ENCODE measurements at places on chromosomes 1 and 21. TPM values are rescaled to one million over a fixed set of nuclear protein-coding genes. Genes with fewer than 3 reads are reported as not detected.

GRCh38 chr1:234701737-234702341, 91.9 kb upstream of the IRF2BP2 start:
- no peak for DNase-seq
- H3K27me3 ChIP-seq, result no peaks in the 10 kb centered on the region
- no peak overlapping the region for H3K4me3 ChIP-seq
- H3K4me1 ChIP-seq, result peaks cover 7% of the 10 kb centered on the region
- peak overlapping the region; percentile 42 for H3K27ac ChIP-seq

DNA sequence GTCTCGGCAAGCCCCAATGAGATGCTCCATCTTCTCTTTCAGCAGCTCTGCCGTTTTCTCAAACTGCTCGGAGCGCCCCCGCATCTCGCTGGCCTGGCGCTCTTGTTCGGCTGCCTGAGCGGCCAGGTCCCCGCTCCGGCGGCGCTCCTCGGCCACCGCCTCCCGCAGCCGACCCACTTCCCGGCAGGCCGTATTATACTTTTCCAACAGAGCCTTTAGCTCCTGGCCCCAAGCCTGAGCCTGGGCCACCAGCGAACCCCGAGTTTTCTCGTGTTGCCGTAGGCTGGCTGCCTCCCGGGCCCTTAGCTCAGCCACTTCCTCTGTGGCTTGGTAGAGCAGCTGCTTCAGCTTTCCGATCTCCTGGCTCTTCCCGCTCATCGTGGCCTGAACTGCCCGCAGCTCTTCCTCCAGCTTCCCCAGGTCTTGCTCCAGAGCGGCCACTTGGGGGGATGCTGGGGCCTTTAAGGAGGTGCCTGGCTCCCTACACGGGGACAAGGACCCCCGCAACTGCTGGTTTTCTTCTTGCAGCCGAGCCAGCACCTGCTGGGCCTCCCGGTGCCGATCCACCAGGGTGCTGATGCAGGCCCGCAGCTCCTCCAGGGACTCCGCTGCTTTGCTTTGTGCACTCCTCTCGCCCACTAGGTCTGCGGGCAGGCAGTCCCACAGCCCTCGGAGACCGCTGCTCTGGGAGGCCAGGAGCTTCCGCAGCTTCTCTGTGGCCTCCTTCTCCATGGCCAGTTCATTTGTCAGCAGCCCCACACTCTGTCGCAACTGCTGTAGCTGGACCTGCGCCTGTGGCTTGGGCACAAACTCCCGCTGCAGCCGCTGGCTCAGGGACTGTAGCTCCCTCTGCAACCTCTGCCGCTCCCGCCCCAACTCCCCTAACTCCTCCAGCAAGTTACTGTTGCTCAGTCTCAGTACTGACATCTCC, 13.4 kb upstream of the PIAS3 start:
- H3K4me1 ChIP-seq, result no peaks in the 10 kb centered on the region
- H3K4me3 ChIP-seq, result peak overlapping the region; percentile 39

The ACTA1 gene
- polyA plus RNA-seq, result 25.7 TPM

DNA sequence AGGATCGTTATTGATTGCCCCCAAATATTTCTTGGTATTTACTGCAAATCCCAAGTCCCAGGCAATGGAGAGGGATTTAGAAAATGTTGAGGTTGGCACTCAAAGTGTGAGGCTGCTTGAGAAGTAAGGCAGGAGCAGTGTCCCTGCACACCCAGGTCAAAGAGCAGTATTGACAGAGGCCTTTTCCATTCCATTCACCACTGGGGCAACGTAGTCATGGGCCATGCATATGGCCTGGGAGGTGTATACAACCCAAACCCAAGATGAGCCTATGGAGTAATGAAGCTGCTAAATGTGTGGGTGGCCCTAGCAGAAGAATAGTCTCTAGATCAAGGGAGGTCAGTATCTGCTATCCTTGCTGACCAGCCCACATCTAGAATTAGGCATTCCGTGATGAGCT, 245.6 kb downstream of the FOXD2 start:
- no peaks in the 10 kb centered on the region for H3K4me1 ChIP-seq
- H3K4me3 ChIP-seq, result no peak overlapping the region
- peak; percentile 49 for DNase-seq
- H3K27me3 ChIP-seq, result no peaks in the 10 kb centered on the region

The AMY2A gene
- polyA plus RNA-seq, result 1.6 TPM

DNA sequence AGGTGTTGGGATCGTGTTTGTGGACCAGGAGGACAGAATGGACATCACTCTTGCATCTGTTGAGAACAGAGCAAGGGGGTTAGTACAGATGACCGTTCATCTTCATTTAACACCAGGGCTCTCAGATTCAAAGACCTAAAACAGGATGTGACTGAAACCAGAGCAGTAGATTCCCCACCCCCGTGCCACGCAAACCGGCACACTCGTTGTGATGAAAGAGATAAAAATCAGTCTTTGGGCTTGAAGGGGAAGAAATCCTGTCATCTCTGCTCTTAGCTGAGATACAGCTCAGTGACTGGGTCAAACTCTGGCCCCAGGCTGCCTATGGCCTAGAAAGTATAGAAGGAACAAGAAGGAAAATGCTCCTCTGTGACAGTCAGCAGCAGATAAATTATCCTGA, 146.2 kb upstream of the KRTAP19-8 start:
- no peak overlapping the region for H3K27ac ChIP-seq
- H3K27me3 ChIP-seq, result no peaks in the 10 kb centered on the region
- H3K4me1 ChIP-seq, result no peaks in the 10 kb centered on the region
- DNase-seq, result no peak
- H3K4me3 ChIP-seq, result no peak overlapping the region

DNA sequence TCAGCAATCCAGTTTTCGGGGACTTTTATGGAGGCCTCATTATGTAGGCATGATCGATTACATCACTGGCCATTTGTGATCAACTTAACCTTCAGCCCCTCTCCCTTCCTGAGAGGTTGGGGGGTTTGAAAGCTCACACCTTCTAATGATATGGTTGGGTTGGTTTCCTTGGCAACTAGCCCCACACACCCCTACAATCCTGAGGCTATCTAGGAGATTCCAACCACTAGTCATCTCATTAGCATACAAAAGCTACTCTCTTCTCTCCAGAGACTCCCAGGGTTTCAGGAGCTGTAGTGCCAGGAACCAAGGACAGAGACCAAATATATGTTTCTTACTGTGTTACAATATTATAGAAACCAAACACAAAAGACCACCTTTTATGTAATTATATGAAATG, 35.2 kb upstream of the ZNF326 start:
- H3K27me3 ChIP-seq, result no peaks in the 10 kb centered on the region
- no peak overlapping the region for H3K4me3 ChIP-seq
- no peaks in the 10 kb centered on the region for H3K4me1 ChIP-seq
- no peak overlapping the region for H3K27ac ChIP-seq
- no peaks in the 10 kb centered on the region for H3K36me3 ChIP-seq

The MPL gene
- 0.16 TPM for polyA plus RNA-seq

- H3K4me1 ChIP-seq, result no peaks in the 10 kb centered on the region
- DNase-seq, result no peak
- H3K27me3 ChIP-seq, result no peaks in the 10 kb centered on the region
- no peak overlapping the region for H3K27ac ChIP-seq
- H3K4me3 ChIP-seq, result no peak overlapping the region
These were observed 11.1 kb downstream of the RCAN3 start for GRCh38 chr1:24513706-24514105.

The RAVER2 gene
- polyA plus RNA-seq, result 45.4 TPM

DNA sequence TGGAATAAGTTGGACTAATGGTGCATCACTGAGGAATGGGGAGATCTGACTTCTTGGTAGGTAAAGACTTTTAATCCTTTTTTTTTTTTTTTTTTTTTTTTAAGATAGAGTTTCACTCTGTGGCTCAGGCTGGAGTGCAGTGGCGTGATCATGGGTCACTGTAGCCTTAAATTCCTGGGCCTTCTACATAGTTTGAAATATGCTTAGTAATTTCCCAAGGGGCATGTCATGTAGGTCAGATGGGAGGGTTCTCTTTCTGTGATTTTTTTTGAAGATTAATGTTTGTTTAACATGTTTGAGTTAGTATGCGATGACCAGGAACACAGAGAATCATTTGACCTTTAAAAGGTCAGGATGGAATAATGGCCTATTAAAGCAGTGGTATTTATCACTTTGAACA, 129.1 kb downstream of the S1PR1 start:
- H3K36me3 ChIP-seq, result no peaks in the 10 kb centered on the region
- no peak overlapping the region for H3K4me3 ChIP-seq
- DNase-seq, result no peak
- H3K4me1 ChIP-seq, result no peaks in the 10 kb centered on the region
- H3K27ac ChIP-seq, result no peak overlapping the region

The CNR2 gene
- 0.15 TPM for polyA plus RNA-seq

- peak; percentile 96 for DNase-seq
- no peaks in the 10 kb centered on the region for H3K27me3 ChIP-seq
- no peaks in the 10 kb centered on the region for H3K4me1 ChIP-seq
- H3K36me3 ChIP-seq, result no peaks in the 10 kb centered on the region
These were observed 28.4 kb downstream of the HMGN2 start for GRCh38 chr1:26500488-26501175.

DNA sequence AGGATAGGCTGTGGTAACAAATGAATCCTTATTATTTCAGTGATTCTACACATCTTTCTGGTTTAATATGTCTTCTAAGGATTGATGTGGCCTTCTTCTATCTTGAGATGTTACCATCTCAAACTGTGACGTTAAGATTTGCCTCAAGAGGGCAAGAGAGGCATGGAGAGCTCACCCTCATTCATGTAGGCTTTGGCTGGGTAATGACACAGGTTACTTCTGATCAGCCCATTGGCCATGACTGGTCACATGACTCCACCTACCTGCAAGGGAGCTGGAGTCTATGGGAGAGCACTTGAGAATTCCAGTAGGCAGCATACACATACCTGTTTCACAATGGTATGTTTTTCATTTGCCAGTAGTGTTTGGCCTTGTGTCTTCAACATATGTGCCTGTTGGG, 30.0 kb downstream of the CACHD1 start:
- no peaks in the 10 kb centered on the region for H3K27me3 ChIP-seq
- H3K36me3 ChIP-seq, result no peaks in the 10 kb centered on the region
- no peak overlapping the region for H3K27ac ChIP-seq
- peaks cover 3% of the 10 kb centered on the region for H3K4me1 ChIP-seq
- no peak overlapping the region for H3K4me3 ChIP-seq

GRCh38 chr1:212686591-212686990, 13.0 kb downstream of the BATF3 start:
- H3K4me3 ChIP-seq, result no peak overlapping the region
- no peak overlapping the region for H3K27ac ChIP-seq
- H3K4me1 ChIP-seq, result peaks cover 3% of the 10 kb centered on the region
- DNase-seq, result no peak

GRCh38 chr1:21818656-21819055, 6.6 kb downstream of the LDLRAD2 start:
- peak; percentile 60 for DNase-seq
- H3K4me3 ChIP-seq, result no peak overlapping the region
- peaks cover 30% of the 10 kb centered on the region for H3K36me3 ChIP-seq
- H3K27ac ChIP-seq, result no peak overlapping the region
- H3K27me3 ChIP-seq, result no peaks in the 10 kb centered on the region
- H3K4me1 ChIP-seq, result no peaks in the 10 kb centered on the region

DNA sequence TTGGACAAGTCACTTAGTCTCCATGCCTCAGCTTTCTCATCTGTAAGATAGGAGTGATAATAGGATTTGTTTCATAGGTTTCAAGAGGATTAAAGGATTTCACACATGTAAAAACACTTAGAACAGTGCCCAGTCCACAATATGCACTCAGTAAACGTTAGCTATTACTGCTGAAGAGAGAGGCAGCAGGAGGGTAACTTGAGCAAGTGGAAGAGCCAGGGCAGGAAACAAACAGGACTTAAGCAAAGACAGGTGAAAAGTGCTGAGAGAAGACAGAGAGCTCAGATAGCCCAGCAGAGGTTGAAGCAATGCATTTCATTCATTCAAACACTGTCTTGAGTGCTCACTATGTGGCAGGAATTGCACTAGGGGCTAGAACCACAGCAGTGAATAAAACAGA, 21.1 kb upstream of the H3-3A start:
- no peak for DNase-seq
- no peak overlapping the region for H3K27ac ChIP-seq
- H3K36me3 ChIP-seq, result no peaks in the 10 kb centered on the region
- no peaks in the 10 kb centered on the region for H3K27me3 ChIP-seq

DNA sequence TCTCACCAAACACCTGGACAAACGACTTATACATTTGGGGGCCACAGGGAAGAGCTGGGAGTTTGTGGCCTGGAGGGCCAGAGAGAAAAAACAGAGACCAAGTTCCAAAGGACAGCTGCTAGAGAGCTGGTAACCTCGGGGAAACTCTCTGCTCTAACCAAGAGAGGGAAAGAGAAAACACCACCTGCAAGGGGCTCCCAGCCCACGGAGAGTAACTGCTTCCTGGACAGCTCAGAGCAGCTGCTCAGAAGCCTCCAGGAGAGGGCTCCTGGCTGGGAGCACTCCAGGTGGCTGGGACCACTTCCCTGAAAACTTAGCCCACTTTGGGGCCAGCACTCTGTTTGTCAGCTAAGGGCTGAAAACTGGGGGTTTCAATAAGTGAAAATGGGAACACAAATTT, 154.8 kb upstream of the GRIK3 start:
- no peak overlapping the region for H3K27ac ChIP-seq
- no peak for DNase-seq
- H3K27me3 ChIP-seq, result no peaks in the 10 kb centered on the region
- H3K4me3 ChIP-seq, result no peak overlapping the region
- no peaks in the 10 kb centered on the region for H3K4me1 ChIP-seq

- DNase-seq, result peak; percentile 37
- peak overlapping the region; percentile 69 for H3K27ac ChIP-seq
- H3K4me1 ChIP-seq, result peaks cover 10% of the 10 kb centered on the region
- no peak overlapping the region for H3K4me3 ChIP-seq
- H3K36me3 ChIP-seq, result peaks cover 7% of the 10 kb centered on the region
- H3K27me3 ChIP-seq, result no peaks in the 10 kb centered on the region
These were observed 12.9 kb upstream of the KCNE1 start for GRCh38 chr21:34524646-34525601.

DNA sequence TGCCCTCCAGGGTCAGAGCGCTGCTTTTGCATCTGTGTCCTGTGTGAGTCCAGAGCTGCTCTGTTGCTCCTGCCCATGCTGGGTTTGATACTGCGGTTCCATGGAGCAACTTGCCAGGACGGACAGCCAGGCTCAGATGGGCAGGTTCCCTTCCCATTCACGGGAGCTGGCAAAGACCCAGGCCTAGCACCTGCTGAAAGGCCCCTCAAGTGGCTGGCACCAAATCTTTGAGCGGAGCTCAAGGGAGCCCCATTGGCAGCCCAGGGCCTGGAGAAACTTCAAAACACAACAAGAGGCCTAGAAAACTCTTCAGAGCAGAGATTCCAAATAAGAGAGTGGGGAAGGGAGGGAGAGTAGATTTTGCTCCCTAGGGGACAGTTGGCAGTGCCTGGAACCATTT, 97.2 kb downstream of the ACTL8 start:
- no peaks in the 10 kb centered on the region for H3K4me1 ChIP-seq
- H3K27ac ChIP-seq, result no peak overlapping the region
- H3K4me3 ChIP-seq, result no peak overlapping the region
- DNase-seq, result no peak

- H3K4me1 ChIP-seq, result no peaks in the 10 kb centered on the region
- no peak overlapping the region for H3K27ac ChIP-seq
- H3K36me3 ChIP-seq, result no peaks in the 10 kb centered on the region
- H3K4me3 ChIP-seq, result no peak overlapping the region
- no peaks in the 10 kb centered on the region for H3K27me3 ChIP-seq
These were observed 111.0 kb upstream of the NFIA start for GRCh38 chr1:60971330-60971729.

The DENND2C gene
- 0.54 TPM for polyA plus RNA-seq
